ENCODE measurements at places on chromosomes 1 and 21. TPM values are rescaled to one million over a fixed set of nuclear protein-coding genes. Genes with fewer than 3 reads are reported as not detected.

The CHIA gene
- total RNA-seq: not detected

The TTC22 gene
- total RNA-seq: not detected

The BACE2 gene
- 132 TPM for total RNA-seq

The IQGAP3 gene
- total RNA-seq: 19.1 TPM

The CYP4A11 gene
- not detected for total RNA-seq

The BEND5 gene
- total RNA-seq: not detected

DNA sequence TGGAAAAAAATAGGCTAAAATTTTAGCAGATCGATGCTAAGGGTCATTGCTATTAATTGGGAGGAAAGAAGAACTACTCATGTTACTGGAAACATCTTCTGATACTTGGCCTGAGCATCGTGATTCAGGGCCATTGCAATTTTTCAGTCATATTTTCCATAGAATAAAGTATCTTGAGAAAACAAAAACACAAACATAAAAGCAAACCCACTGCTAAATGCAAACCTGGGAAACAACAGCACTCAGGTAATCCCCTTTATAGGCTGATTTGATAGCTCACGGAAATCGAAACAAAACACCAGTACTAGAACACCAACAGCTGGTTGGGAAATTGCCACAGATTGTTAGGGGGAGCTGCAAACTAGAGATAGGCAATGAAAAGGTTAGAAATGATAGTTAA, 172.9 kb upstream of the ESRRG start:
- DNase-seq: no peak

GRCh38 chr1:109933856-109934711, 23.4 kb downstream of the CSF1 start:
- no peak for DNase-seq

- no peak for DNase-seq
Measured at GRCh38 chr1:3662080-3662671, 9.9 kb downstream of the TP73 start.

DNA sequence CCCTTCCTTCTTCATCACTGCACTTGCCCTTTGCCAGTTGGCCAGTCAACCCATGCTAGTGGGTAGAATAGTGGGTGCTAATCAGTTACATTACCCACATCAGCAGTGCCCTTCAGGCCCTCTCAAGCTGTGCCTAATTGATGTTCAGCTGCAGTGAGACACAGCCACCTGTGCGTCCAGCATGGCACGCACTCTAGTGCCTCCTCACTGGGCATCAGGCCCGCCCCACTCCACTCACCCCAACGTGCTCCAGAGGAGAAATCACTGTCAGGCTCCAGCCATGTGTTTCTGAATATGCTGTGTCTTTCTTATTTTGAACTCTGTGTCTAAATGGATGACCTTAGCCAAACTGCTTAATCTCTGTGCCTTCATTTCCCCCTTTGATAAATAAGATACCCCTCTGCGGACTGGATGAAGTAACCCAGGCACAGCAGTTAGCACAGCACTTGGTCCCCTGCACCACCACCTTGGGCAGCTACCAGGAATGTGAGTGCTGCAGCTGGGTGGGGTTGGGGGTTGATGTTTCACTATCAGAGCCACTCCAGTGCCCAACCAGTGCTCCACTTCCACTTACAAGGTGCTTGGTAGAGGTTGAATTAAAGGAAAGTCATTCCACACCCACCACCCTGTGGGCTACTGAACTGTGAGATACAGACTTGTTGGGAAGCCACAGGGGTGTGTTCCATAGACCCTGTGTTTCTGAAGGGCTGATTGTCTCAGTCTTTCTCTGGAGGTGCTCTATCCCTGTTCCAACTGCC, 8.9 kb upstream of the ADORA3 start:
- no peak for DNase-seq

DNA sequence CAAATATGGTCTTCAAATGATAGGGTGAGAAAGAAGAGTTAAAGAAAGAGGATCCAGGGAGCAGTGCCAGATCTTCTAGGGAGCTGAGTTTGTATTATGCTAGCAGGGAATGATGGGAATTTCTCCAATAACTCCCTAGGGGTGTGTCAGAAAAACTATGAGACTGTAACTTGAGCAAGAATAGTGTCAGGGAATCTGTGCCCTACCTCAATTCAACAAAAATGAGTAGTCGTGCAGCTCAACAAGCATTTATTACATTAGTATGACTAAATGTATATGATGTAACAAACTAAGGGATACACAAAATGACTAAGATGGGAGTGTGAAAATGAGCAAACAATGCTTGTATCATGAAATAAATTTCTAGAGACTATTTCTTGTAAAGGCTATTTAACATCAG, 24.2 kb downstream of the SPAG17 start:
- DNase-seq: no peak

- DNase-seq: no peak
Measured at GRCh38 chr1:30232288-30232899, 491.0 kb downstream of the MATN1 start.

GRCh38 chr1:22536506-22536905, 26.8 kb upstream of the EPHA8 start:
- no peak for DNase-seq

DNA sequence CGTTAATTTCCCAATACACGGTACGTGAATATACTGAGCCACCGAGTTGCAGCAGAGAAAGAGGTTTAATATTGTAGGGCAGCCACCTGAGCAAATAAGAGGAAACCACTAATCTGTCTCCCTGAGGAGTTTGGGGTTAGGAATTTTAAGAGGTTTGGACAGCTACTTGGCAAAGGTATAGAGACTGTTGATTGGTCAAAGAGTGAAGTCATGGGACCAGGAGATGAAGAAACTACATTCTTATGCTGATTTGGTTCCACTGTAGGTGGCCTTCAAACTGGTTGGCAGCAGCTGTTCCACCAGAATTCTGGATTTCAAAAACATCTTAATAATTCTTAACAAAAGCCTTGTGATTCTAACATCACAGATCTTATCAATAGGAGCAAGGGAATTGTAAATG, 485.4 kb upstream of the PRMT6 start:
- DNase-seq: no peak

GRCh38 chr21:17197996-17198395, 314.8 kb upstream of the CXADR start:
- DNase-seq: no peak

GRCh38 chr1:20472121-20472520, 13.9 kb downstream of the CAMK2N1 start:
- no peak for DNase-seq
